ENCODE measurements at places on chromosomes 5 and 9.

DNA sequence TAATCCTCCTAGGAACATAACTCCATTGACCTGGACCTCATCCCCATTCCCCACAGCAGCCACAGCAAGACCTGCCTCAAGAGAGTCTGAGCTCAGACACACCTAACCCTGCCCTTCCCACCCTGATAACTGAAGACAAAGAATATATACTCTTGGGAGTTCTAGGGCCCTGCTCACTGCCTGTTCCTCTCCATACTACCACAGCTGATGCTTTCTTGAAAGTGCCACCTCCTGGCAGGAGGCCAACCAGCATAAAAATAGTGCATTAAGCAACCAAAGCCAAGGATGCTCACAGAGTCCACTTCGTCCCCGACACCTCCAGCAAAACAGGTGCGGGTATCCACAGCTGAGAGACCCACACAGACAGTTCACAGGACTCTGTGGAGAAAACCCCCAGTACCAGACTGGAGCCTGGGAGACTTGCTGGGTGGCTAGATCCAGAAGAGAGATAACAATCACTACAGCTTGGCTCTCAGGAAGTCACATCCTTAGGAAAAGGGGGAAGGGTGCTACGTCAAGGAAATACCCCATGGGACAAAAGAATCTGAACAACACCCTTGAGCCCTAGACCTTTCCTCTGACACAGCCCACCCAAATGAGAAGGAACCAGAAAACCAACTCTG is 23.5 kb downstream of the FAM114A2 start:
- no peak for DNase-seq

DNA sequence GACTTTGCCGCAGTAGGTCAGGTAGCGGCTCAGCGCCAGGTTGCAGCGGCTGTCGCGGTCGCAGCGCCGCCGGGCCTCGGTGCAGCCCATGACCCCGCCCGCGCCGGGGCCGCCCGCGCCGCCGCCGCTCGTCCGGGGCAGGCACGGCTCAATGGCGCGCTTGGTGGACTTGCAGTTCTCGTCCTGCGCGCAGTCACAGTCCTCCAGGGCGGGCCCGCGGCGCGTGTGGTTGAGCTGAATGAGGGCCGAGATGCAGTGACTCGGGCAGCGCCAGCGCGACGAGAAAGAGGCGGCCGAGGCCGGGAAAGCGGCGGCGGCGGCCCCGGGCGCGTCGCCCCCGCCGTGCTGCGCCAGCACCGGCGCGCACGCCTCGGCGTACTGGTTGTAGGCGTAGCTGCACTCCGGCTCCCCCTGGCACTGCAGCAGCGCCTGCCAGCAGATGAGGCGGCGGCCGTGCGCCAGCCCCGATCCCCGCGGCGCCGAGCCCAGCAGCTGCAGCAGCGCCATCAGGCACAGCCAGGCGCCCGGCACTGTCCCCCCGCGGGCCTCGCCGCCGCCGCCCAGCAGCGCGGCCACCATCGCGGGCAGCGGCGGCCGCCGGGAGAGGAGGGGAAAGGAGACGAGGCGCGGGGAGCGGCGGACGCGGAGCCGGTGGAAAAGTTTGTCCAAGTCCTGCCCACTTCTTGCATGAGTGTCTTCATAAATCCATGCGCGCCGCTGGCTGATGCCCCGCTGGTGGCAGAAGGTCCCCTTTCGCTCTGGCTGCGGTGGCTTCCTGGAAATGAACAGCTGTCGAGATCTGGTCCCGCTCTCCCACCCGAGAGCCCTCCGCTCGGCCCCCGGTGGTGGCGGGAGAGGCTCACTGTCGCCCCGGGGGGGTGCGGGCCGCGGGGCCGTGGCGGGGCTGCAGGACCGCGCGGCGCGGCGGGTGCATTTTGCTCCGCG is 833 bp downstream of the GAS1 start:
- DNase-seq: peak; percentile 31

GRCh38 chr9:83405759-83406158 is 132.4 kb downstream of the FRMD3 start:
- no peak for DNase-seq

DNA sequence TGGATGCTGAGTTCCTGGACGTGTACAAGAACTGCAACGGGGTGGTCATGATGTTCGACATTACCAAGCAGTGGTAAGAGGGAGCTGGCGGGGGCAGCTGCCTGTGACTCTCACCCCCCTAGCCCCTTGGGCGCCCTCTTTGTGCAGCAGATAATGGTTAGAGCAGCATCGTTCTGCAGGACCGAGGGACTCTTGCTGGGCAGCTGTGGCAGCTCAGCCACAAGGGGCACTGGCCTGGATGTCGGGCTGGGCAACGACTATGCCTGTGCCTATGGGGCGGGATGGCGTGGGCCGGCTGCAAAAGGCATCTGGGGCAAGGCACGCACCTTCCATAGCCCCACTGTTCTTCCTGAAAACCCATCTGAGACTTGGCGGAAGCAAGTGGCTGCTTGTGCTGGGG is 12.9 kb upstream of the AJM1 start:
- DNase-seq: no peak

GRCh38 chr9:127524373-127524772 is 73.1 kb downstream of the LRSAM1 start:
- DNase-seq: no peak

DNA sequence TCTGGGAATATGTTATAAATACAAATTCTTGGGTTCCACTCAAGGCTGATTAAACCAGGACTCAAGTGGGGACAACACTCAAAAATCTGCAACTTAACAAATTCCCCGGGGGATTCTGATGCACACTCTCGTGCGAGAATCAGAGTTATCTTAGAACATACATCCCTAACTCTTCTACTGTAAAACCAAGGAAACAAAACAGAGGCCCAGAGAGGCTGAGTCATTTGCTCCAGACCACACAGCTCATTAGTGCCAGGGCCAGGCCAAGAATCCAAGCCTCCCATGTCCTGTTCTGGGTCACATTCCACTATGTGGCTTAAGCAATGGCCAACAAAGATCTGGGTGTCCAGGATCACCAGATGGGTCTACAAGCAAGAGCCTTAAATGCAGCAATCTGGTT is 166.0 kb downstream of the ADAMTS12 start:
- no peak for DNase-seq

- DNase-seq: no peak
These were observed 68.7 kb downstream of the MARCHF3 start for GRCh38 chr5:126961702-126962101.

DNA sequence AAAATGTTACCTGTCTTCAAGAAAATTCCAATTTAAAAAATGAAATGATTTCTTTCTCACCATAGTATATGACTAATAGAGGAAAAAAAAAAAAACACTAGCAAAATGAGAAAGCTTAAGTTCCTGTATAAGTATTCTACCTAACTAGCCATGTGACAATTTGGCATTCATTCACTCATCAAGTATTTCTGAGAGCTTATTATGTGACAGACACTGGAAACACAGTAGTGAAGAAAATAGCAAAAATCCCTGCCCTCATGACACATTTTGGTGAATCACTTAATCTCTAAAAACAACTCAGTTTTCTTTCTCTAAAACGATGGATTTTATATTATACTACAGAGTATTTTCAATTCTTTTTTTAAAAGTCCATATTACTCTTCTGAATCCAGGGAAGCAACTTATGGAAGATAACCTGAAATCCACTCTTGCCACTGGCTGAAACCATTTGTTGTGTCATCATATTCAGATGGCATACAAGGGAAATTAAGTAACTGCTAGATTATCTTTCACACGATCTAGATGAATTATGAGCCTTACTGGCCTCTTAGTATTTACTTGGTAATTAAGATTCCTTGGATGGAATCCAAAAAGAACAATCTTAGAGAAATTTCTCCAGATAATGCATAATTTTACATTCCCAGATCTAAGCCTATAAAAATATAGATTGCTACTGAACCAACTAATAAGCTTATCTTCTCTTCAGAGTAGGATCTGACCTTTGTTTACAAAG is 5.5 kb downstream of the PTBP3 start:
- DNase-seq: no peak

DNA sequence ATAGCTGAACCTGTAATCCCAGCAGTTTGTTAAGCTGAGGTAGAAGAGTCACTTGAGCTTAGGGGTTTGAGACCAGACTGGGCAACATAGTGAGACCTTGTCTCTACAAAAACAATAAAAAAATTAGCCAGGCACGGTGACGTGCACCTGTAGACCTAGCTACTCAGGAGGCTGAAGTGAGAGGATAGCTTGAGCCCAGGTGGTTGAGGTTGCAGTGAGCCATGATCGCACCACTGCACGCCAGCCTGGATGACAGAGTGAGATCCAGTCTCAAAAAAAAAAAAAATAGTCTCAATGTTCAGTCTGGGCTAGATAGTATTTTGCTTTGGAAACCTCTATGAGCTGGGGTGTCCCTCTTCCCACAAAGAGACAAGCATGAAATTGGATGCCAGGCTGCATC is 51.9 kb upstream of the IQGAP2 start:
- no peak for DNase-seq

DNA sequence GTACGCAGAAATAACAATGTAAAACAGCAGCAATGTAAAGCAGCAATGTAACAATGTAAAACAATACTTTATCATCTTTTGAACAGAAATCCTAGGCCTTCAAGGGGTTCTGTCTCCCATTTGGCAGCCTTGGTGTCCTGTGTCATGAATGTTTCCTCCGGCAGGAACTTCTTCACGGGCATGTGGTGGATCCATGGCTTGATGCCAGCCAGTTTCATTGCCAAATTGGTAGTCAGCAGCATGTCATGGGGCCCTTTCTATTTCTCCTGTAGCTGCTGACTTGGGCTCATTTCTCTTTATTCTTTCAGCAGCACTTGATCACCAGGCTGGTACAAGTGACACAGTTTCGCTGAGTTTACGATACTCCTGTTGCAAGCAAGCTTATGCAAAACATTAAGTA is 275.3 kb downstream of the HTR1A start:
- DNase-seq: no peak

GRCh38 chr9:80175286-80176150 is 603.8 kb downstream of the TLE4 start:
- peak; percentile 12 for DNase-seq

DNA sequence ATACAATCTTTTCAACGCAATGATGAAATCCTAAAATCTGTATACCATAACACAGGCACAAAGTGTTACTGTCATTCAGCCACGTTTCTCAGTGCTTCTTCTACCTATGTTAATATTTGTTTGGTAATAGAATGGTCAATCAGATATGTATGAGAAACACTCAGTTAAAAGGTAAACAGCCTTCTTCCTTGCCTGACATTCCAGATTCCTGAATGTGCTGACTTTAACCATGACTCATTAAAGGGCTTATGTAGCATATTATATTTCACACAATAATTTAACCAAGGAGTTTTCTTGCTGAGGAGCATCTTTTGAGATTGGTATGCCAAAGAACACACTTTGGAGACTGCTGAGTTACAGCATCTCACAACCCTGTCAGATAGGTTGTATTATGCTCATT is 187.6 kb downstream of the CETN3 start:
- no peak for DNase-seq

- no peak for DNase-seq
These were observed 6.4 kb downstream of the SPINK4 start for GRCh38 chr9:33246269-33246860.

DNA sequence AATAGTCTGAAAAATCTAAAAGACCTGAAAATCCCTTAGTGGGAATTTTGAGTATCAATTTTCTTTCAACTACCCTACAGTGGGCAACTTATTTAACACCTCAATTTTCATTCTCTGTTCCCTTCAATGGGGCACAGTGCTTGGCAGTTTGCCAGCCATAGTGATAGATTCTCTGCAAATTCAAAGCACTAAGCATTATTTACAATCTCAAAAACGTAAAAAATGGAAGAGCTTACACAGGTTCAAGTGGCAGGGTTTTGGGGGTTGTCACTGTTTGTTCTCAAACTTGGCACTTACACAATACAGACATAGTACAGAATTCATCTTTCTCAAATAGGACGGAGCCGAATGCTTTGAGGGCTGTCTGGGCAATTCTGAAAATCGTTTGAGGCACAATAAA is 515.0 kb downstream of the EFNA5 start:
- DNase-seq: no peak

DNA sequence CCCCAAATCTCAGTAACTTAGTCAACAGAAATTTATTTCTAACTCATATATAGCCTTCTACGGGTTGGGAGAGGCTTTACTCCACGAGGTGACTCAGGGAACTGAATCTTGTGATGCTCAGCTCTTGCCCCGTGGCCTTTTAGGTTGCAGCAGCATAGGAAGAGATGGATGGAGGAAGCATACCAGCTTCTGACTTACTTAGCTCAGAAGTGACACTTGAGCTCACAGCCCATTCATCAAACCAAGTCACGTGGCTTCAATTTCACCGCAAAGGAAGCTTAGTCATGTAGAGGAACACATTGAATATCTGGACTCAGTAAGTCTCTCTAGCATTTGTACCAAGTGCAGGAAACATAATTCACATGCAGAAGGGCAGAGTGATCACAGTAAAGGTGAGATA is 124.1 kb upstream of the KCNN2 start:
- no peak for DNase-seq

GRCh38 chr9:116168231-116168630 is 14.6 kb downstream of the PAPPA start:
- no peak for DNase-seq

GRCh38 chr9:36164989-36165388 is 4.2 kb upstream of the CCIN start:
- no peak for DNase-seq

GRCh38 chr5:151678713-151679112 is 8.0 kb downstream of the SPARC start:
- DNase-seq: no peak

DNA sequence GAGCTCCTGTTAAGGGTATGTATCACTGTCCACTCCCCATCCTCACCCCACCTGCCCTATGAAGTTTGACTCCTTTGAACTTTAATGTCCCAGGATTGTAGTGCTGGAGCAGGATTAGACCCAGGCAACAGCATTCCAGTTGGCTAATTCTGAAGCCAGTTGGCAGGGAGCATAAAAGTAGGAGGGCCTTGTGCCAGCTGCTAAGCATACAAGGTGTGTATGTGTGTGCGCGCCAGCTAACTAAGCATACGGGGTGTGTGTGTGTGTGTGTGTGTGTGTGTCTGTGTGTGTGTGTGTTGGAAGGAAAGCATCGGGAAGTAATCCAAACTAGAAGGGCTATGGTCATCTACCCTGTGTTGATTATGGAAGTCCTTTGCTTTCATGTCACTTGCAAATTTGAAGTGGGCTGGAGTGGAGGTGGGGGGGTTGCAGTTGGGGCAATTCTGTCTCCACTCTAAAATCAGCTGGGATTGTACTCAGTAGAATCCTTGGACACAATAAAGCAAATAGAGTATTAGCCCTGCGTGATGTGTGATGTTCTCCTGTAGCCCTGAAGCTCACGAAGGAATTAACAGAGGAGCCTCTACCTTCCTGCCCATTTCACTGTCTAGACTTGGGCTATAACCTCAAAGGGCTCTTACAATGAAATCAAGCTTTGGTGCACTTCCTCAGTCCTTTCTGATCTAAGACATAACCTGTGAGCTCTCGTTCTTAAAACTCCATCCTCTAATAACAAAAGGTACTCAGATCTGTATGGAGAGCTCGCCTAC is 26.9 kb downstream of the HMGCR start:
- no peak for DNase-seq

- peak; percentile 54 for DNase-seq
These were observed 25.1 kb upstream of the CDKN2AIPNL start for GRCh38 chr5:134436523-134437339.

DNA sequence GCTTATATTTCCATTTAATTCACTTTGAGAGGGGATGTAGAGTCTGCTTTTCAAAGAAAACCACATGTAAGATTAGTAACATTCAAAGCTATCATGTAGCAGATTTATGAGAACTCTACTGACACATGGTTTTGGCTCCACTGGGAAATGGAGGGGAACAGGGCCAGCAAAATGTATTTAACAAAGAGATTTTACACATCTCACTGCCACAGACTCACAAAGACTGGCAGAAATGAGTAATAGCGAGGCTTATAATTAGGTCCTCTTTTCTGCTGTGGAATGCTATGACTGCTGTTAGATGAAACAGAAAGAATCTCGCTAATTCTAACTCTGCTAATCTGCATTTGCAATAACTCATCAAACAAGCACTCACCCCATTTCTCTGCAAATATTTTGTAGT is 4.5 kb downstream of the DAP start:
- no peak for DNase-seq
